ENCODE measurements at places on chromosomes 2 and 18. TPM values are rescaled to one million over a fixed set of nuclear protein-coding genes. Genes with fewer than 3 reads are reported as not detected.
A peak's percentile ranks its signal among the peaks of the same experiment; 100 is the strongest.

DNA sequence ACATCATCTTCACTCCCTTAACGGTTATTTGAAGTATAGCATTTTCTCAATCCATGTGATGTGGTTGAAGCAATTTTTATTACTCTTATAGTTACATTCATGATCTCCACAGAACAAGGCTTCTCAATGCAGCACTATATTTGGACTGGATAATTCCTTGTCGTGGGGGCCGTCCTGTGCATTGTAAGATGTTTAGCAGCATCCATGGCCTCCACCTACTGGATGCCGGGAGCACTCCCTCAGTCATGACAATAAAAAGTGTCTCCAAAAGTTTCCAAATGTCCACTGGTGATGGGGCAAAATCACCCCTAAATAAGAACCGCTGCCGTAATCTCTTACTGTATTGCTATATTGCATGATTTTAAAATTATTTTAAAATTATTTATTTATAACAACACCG is 110.6 kb upstream of the DDX18 start:
- H3K27me3 ChIP-seq: no peaks in the 10 kb centered on the region
- no peak overlapping the region for H3K4me3 ChIP-seq
- H3K4me1 ChIP-seq: no peaks in the 10 kb centered on the region
- no peaks in the 10 kb centered on the region for H3K36me3 ChIP-seq

GRCh38 chr2:143950704-143951103 is 569.2 kb downstream of the ZEB2 start:
- no peak overlapping the region for H3K4me3 ChIP-seq
- H3K27me3 ChIP-seq: no peaks in the 10 kb centered on the region
- H3K27ac ChIP-seq: no peak overlapping the region

SKA1 gene
- total RNA-seq: 20.6 TPM

DNA sequence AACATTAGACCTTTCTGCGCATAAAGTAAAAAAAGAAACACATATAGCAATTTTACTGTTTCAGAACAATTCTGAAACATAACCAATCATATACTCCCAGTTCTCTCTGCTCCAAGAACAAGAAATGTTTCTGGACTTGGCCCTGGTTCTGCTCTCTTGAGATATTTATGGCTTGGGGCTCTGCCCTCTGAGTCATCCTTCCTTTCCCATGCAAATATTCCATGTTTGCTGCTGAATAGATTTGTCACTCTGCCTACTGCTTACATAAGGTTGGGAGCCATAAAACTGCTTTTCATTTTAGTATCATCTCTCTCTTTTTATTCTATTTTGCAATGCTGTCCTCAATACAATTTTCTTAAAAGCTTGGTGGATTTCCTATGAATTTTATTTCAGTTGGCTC is 499.6 kb upstream of the ACVR2A start:
- no peaks in the 10 kb centered on the region for H3K4me1 ChIP-seq
- no peak overlapping the region for H3K27ac ChIP-seq
- no peak for DNase-seq
- no peak overlapping the region for H3K4me3 ChIP-seq

EPB41L3 gene
- 14.3 TPM for total RNA-seq

- no peaks in the 10 kb centered on the region for H3K27me3 ChIP-seq
- peak; percentile 43 for DNase-seq
- no peak overlapping the region for H3K4me3 ChIP-seq
- peaks cover 4% of the 10 kb centered on the region for H3K4me1 ChIP-seq
These were observed 665.4 kb downstream of the BCL11A start for GRCh38 chr2:59888015-59888414.

TUBA4B gene
- not detected for total RNA-seq

- H3K36me3 ChIP-seq: peaks cover 6% of the 10 kb centered on the region
- H3K4me3 ChIP-seq: no peak overlapping the region
- no peak for DNase-seq
- H3K4me1 ChIP-seq: peaks cover 8% of the 10 kb centered on the region
- no peaks in the 10 kb centered on the region for H3K27me3 ChIP-seq
These were observed 98.6 kb downstream of the CPO start for GRCh38 chr2:207037896-207038295.

TCF23 gene
- total RNA-seq: not detected

NYAP2 gene
- not detected for total RNA-seq

GRCh38 chr2:168912901-168913369 is 11.8 kb downstream of the G6PC2 start:
- DNase-seq: peak; percentile 64
- H3K4me1 ChIP-seq: peaks cover 17% of the 10 kb centered on the region
- peak overlapping the region; percentile 21 for H3K4me3 ChIP-seq
- no peak overlapping the region for H3K27ac ChIP-seq
- no peaks in the 10 kb centered on the region for H3K27me3 ChIP-seq

DNA sequence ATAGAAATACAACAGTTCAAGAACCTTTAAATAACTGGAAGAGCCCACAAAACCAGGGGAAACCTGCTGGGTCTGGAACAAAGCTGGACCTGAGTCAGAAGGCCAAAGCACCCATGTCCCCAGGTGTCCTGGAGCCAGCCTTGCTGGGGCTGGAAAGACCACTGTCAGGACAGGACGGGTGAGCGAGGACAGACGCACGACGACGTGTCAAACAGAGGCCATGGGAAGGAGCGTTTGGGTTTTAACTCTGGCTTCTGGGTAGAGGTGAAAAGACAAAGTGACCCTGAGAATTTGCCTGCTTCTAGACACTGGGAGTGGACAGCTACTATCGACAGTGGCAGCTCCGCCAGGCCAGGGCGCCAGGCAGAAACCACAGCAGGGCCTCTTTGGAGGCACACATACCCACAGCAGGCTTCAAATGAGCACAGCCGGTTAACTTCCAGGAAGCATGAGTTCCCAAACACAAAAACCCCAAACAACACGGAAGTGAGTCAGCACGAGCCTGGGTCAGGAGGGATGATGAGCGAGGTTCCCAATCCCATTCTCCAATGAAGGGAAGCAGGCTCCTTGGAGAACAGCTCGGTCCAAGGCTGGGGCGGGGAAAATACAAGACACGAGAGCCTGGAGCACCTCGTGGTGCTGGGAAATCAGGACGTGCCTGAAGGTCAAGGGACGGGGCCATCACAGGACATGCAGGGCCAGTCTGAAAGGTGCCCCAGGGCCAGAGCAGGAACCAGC is 208.0 kb downstream of the TWIST2 start:
- H3K27me3 ChIP-seq: no peaks in the 10 kb centered on the region
- no peak overlapping the region for H3K27ac ChIP-seq
- H3K36me3 ChIP-seq: peaks cover 23% of the 10 kb centered on the region
- no peaks in the 10 kb centered on the region for H3K4me1 ChIP-seq

- no peaks in the 10 kb centered on the region for H3K27me3 ChIP-seq
- no peak overlapping the region for H3K27ac ChIP-seq
- no peaks in the 10 kb centered on the region for H3K36me3 ChIP-seq
- H3K4me1 ChIP-seq: no peaks in the 10 kb centered on the region
- no peak overlapping the region for H3K4me3 ChIP-seq
These were observed 58.3 kb upstream of the TRIB2 start for GRCh38 chr2:12658310-12658945.

GRCh38 chr2:161165811-161166210 is 5.6 kb downstream of the TANK start:
- no peaks in the 10 kb centered on the region for H3K4me1 ChIP-seq
- no peak for DNase-seq
- no peaks in the 10 kb centered on the region for H3K27me3 ChIP-seq
- no peak overlapping the region for H3K27ac ChIP-seq

GRCh38 chr2:10520154-10520553 is 72.0 kb upstream of the ODC1 start:
- no peak overlapping the region for H3K27ac ChIP-seq
- H3K4me3 ChIP-seq: no peak overlapping the region
- H3K36me3 ChIP-seq: peaks cover 18% of the 10 kb centered on the region
- no peaks in the 10 kb centered on the region for H3K4me1 ChIP-seq

ANKRD23 gene
- 2.3 TPM for total RNA-seq

MMADHC gene
- 149 TPM for total RNA-seq

DNA sequence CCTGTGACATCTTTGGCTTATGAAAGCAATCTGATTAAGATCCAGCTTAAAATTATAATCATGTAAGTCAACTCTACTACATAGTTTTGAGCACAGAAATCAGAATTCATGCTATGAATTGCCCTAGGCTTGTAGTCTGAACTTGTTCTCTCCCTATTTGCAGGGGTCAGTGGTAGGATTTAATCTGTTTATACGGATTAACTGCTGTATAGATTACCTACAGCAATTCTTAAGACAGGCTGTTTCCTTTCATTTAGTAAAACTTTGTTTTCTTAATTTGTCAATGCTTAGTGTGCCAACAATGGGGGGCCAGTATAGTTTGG is 287.9 kb downstream of the PDE11A start:
- H3K36me3 ChIP-seq: peaks cover 6% of the 10 kb centered on the region
- no peak overlapping the region for H3K4me3 ChIP-seq
- no peaks in the 10 kb centered on the region for H3K4me1 ChIP-seq
- no peak for DNase-seq
- H3K27me3 ChIP-seq: no peaks in the 10 kb centered on the region

SLC11A1 gene
- total RNA-seq: 0.04 TPM

GRCh38 chr2:224442071-224442967 is 40.4 kb upstream of the FAM124B start:
- no peaks in the 10 kb centered on the region for H3K4me1 ChIP-seq
- no peak overlapping the region for H3K4me3 ChIP-seq
- peaks cover 2% of the 10 kb centered on the region for H3K36me3 ChIP-seq
- DNase-seq: no peak
- H3K27me3 ChIP-seq: no peaks in the 10 kb centered on the region

DOK1 gene
- 15.2 TPM for total RNA-seq

NEURL3 gene
- not detected for total RNA-seq

PUM2 gene
- total RNA-seq: 96.6 TPM

DNA sequence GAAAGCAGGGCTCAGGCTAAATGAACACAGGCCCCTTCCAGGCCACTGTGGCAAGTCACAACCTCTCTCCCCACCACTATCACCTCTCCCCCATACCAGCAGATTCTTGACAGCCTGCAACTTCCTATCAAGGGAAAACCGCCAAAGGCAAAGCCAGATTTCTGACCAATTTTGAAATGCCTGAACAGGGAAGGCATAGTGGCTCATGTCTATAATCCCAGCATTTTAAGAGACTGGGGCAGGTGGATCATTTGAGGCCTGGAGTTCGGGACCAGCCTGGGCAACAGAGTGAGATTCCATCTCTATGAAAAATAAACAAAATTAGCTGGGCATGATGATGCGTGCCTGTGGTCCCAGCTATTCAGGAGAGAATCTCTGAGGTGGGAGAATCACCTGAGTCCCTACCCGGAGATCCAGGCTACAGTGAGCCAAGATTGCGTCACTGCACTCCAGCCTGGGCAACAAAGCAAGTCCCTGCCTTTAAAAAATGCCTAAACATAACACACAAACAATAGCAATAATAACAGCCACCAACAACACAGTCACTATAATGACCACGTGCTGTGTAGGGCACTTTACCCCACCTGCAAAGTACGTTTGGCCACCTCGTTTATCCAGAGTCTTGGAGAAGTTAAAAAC is 75.5 kb upstream of the GLI2 start:
- no peak overlapping the region for H3K27ac ChIP-seq
- H3K36me3 ChIP-seq: peaks cover 6% of the 10 kb centered on the region
- no peaks in the 10 kb centered on the region for H3K27me3 ChIP-seq
- DNase-seq: no peak
- H3K4me3 ChIP-seq: no peak overlapping the region

- H3K27ac ChIP-seq: no peak overlapping the region
- H3K27me3 ChIP-seq: no peaks in the 10 kb centered on the region
- H3K36me3 ChIP-seq: no peaks in the 10 kb centered on the region
- H3K4me3 ChIP-seq: no peak overlapping the region
- peak; percentile 19 for DNase-seq
These were observed 62.1 kb upstream of the HDAC4 start for GRCh38 chr2:239462671-239463506.

DNA sequence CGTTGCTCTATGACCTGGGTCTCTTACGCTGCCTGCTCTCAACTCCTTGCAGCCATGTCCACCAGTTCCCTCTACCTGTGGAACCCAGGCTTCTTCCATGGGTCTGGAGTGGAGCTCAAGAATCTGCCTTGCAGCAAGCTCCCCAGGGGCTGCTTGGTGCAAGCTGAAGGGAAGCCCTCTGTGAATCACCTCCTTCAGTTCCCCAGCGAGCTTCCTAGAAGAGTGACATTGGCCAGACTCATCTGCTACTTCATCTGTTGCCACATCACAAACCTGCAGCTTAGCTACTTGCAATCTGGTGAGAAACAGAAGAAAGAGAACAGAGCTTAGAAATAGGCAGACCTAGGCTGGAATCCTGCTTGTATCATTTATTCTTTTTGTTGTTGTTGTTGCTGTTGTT is 9.8 kb upstream of the EFR3B start:
- H3K4me1 ChIP-seq: no peaks in the 10 kb centered on the region
- no peaks in the 10 kb centered on the region for H3K36me3 ChIP-seq
- no peak overlapping the region for H3K4me3 ChIP-seq

GPR35 gene
- total RNA-seq: 1.4 TPM

- DNase-seq: no peak
- no peaks in the 10 kb centered on the region for H3K36me3 ChIP-seq
- H3K27ac ChIP-seq: no peak overlapping the region
- no peak overlapping the region for H3K4me3 ChIP-seq
These were observed 439.1 kb downstream of the TGIF1 start for GRCh38 chr18:3889121-3889520.

DNA sequence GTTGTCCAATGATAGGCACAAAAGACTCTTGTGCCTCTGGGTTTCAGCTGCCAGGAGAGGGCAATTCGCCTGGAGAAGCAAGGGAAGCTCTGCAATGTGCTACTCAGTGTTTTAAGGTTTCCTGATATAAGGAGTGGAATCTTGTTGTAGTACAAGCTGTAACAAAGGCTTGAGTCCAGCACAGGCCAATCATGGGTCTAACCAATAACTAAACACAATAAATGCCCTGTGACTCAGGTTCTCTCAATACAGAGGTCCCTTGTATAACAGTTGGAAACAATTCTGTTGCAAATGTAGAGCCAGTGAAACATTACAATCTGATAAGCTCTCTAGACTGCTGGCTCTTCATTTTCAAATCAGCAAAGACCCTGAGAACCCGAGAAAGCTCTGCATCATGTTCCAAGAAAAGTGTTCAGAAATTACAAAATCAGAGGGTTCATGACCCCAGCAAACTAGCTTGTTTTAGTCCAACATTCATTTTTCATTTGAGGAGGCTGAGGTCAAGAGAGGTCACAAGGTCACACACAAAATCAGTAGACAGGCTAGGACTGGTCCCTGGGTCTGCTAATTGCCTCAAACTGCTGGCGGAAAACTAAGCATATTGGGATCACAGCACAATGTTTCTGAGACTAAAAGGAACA is 59.0 kb upstream of the DNMT3A start:
- no peaks in the 10 kb centered on the region for H3K27me3 ChIP-seq
- no peak for DNase-seq
- no peak overlapping the region for H3K27ac ChIP-seq
- no peaks in the 10 kb centered on the region for H3K4me1 ChIP-seq
- H3K4me3 ChIP-seq: no peak overlapping the region
